Activated T-cell treated with anti-CD3 and anti-CD28 coated beads, Interleukin-2, amount 50 U/mL, for 72 hours (primary cell): ENCODE measurements at places on chromosomes 2 and 18. TPM values are rescaled to one million over a fixed set of nuclear protein-coding genes. Genes with fewer than 3 reads are reported as not detected.

Gene C2orf80
- total RNA-seq: not detected

Gene IGFBP5
- not detected for total RNA-seq

Gene ZSWIM2
- not detected for total RNA-seq

Gene SCN7A
- total RNA-seq: not detected

Gene PSMA8
- total RNA-seq: 1.9 TPM

Gene RND3
- not detected for total RNA-seq

Gene HADHA
- 108 TPM for total RNA-seq
